ENCODE measurements at places on chromosomes 12 and 14.

GRCh38 chr12:97005174-97005573 is 98.1 kb downstream of the NEDD1 start:
- DNase-seq = no peak

- no peak for DNase-seq
These were observed 57.1 kb downstream of the MARK3 start for GRCh38 chr14:103442288-103442687.

GRCh38 chr14:40983604-40984003 is 623.1 kb upstream of the LRFN5 start:
- no peak for DNase-seq

DNA sequence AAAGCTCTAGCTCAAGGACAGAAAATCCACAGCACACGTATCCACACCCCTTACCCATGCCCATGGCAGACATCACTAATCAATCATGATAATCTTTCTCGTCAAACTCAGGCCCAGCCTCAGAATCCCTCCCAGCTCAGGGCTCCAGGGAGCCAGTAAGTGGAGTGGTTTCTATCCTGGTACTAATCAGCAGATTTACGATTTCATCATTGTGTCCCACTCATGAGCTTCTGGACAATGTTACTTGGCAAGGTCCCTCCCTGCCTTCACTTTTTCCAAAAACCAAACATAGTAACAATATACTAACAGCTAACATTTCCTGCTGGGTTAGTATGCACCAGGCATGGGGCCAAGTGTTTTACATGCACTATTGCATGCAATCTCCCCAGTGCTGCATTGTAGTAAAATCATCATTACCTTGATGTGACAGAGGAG is 45.8 kb upstream of the NCOR2 start:
- DNase-seq = no peak

- DNase-seq = no peak
These were observed 70.6 kb downstream of the SAMD4A start for GRCh38 chr14:54637270-54638134.

- DNase-seq = no peak
These were observed 8.6 kb downstream of the TC2N start for GRCh38 chr14:91858536-91859275.

DNA sequence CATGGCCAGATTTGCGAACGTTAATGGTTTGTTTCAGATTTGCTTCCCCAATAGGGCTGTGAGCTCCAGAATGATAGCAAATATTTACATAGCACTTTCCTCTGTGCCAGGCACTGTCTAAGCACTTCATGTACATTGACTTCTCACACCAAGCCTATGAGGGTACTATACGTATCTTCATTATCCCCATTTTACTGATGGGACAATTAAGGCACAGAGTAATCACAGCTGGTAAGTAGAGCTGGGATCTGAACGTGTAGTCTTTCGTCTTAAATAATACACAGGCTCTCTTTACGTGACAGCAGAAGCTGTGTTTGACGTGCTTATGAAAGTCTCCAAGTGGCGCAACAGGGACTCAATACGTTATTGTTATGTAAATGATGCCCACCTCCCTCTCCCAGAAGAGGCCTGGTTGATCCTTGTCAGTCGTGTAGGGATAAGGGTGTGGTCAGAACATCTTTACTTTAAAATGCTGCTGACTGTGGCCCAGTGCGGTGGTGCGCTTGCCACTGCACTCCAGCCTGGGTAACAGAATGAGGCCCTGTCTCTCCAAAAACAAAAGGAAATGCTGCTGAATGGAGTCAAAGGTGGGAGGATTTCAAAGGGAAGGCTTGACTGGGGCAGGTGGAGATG is 66.3 kb upstream of the TCL1B start:
- no peak for DNase-seq

GRCh38 chr14:32606301-32606700 is 277.2 kb downstream of the AKAP6 start:
- no peak for DNase-seq

GRCh38 chr12:128644664-128645296 is 179.0 kb downstream of the SLC15A4 start:
- peak; percentile 13 for DNase-seq

GRCh38 chr12:785706-786105 is 33.3 kb downstream of the WNK1 start:
- DNase-seq = no peak

DNA sequence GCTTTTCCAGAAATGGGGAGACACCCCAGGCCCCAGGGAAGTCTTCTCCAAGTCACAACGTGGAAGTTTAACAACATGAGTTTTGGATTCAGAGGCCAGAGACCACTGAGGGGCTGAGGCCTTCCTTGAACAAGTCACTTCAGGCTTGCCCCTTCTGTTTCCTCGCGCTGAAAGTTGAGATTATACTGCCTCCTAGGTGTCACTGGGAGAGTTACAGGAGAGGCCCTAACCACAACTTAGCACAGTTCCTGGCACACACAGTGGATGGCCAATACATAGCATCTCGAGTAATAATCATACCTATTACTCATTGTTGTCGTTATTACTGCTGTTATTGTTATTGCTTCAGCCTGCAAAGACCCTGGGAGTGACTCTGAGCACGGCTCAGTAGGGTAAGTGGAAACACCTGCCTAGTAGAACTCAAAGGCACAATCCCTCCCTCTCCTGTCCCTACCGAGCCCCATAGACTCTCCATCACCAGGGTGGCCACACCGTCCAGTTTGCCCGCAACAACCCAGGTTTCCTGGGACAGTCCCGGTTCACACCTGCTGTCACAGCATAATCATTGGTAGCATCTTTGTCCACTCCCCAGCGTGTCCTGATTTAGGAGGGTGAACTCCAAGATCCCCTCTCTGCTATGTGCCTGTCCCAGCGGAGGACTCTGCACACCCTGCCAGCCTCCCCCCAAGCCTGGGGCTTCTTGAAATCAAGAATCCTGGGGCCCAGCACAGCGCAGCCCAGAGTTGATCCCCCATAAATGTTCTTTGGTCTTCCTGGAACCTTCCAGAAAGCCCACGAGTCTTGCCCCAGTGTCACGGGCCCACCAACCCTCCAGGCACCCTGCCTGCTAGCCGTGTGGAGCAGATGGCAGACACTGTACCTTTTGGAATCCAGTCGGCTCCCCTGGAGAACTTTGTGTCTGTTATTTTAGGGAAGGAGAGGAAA is 85.0 kb downstream of the SYNE3 start:
- peak; percentile 20 for DNase-seq

DNA sequence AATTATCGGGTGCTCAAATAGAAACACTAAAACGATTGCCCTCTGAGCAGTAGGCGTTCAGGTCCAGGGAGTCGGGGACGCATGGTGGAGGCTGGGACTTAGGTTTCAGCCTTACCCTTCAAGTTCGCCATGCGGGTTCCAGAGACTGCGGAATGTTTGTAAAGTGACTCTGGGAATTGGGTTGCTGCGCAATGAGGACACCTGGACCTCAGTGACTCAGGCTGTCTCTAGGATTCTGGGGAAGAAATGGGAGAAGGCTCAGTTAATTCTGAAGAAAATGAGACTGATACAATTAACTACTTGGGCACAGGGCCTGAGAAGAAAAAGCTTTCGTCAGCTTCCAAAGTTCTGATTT is 1.1 kb downstream of the LGALS3 start:
- DNase-seq = no peak

GRCh38 chr12:57539-57938 is 9.0 kb upstream of the IQSEC3 start:
- DNase-seq = no peak

DNA sequence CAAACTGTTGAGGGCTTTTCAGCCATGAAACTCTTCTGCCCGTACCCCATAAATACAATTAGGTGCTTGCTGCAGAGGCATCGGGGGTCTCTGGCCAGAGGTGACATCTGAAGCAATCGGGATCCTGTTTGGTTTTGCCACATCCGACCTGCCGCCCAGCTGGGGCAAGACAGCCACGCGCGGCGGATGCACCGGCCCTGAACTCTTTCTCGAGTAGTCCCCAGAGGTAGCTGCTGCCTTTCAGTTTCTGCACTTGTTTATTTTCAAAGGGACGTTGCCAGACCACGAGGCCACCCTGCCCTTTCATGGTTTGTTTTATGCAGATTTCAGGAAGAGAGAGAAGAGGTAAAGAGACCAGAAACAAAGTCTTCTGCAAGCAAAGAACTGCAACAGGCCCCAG is 10.6 kb upstream of the MLXIP start:
- DNase-seq = peak; percentile 70

- no peak for DNase-seq
These were observed 466.9 kb upstream of the RGS6 start for GRCh38 chr14:71465316-71465715.

GRCh38 chr12:57340104-57340503 is 89.1 kb upstream of the STAC3 start:
- no peak for DNase-seq

- no peak for DNase-seq
These were observed 2.5 kb downstream of the FAM222A start for GRCh38 chr12:109716092-109716479.

GRCh38 chr12:73598626-73599025 is 939.0 kb upstream of the ATXN7L3B start:
- DNase-seq = no peak

DNA sequence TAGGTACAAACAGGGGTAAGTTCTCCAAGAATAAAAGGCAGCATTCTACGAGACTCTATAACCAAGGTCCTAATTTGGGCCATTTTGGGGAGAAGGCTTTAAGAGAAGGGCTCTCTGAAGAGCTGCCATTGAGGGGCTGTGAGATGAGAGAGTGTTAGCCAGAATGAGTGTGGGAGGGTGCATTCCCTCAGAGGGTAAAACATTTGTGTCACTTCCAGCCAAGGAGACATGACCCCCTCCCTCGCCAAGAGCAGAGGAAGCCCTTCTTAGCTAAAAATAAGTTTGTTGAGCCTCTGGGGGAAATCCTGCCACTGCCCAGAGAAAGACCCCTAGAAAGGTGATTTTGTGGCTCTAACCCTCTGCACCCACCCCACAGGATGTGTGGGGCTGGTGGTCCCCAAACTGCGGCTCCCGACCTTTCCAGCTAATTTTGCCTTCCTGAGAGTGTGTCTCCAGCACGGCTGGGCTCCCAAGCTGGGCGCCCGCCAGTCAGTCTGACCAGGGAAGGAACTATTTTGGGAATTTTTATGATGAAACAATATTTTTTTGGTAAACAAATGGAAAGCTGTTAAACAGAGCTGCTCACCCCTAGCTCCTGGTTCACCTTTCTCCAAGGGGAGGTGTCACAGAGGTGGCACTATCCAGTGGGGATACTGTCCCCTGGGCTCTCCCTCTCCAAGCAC is 65.9 kb upstream of the JDP2 start:
- no peak for DNase-seq

- DNase-seq = peak; percentile 30
These were observed 30.9 kb upstream of the TUBA1C start for GRCh38 chr12:49233842-49234526.

DNA sequence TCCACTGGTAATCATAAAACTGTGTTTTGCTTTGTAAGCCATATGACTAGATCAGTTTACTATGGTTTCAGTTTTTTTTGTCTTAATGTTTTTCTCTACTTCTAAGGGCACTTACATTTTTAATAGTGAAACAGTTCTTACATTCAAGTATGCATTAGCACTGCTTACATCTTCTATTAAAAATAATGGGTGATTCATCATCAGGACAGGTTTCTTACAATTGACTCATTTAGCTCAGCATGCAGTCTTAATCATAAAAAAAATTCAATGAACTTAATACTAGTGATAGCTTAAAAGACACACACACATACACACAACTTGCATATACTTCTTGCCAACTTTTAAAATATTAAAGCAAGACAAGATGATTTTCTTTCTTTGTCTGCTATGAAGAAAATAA is 845.7 kb upstream of the USP15 start:
- DNase-seq = no peak

- DNase-seq = no peak
These were observed 422.3 kb downstream of the FUT8 start for GRCh38 chr14:65834812-65835211.

DNA sequence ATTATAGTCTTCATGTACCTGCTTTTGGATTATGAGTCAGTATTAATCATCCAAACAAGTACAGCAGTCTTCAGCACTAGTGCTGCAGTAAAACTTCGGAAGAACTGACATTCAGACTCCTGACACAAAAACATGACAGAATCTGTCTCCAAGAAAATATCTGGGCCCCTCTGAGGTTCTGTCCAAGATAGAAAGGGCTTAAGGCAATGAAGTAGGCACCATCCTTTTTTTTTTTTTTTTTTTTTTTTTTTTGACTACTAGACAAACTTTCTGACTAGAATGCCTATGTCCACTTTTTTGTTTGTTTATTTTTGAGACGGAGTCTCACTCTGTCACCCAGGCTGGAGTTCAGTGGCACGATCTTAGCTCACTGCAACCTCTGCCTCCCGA is 112.5 kb downstream of the MED13L start:
- no peak for DNase-seq

DNA sequence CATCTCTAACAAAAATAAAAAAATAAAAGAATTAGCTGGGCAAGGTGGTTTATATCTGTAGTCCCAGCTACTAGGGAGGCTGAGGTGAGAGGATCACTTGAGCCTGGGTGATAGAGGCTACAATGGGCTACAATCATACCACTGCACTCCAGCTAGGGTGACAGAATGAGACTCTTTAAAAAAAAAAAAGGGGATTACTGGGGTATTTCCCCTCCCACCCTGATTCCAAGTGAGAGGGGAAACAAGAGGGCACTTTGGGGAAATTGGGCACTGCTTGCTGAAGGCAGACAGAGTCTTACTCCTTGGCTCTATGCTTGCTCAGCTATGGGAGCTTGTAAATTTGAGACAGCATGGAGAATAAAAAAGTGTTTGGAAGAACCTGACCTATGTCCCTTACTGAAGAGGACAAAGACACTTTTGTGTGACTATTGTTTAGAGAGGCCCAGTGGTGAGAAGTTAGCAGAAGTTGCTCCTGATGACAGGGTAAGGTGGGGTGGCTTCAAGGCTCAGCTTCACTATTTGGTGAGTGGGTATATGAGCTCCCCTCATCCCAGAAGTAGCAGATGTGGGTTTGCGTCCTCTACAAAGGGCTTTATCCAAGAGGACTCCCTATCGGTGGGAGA is 44.0 kb downstream of the KLRG1 start:
- no peak for DNase-seq

DNA sequence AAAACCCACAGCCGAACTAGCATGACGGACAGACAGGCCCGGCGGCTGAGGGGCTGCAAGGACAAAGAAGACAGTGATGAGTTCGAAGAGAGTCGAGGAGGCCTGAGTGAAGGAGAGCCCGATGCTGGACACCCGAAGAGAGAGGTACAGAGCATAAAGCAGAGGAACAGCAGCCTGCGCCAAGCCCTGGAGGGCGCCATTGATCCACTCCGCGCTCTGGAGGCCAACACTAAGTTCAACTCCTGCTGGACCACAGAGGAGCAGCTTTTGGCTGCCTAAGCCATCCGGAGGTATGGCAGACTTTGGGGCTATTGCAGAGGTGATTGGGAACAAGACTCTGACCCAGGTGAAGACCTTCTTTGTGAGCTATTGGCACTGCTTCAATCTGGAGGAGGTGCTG is 7.8 kb upstream of the PLXNC1 start:
- peak; percentile 56 for DNase-seq
